ENCODE measurements at places on chromosomes 12 and 14.

GRCh38 chr12:64666054-64666914 is 56.0 kb downstream of the RASSF3 start:
- DNase-seq, result no peak

DNA sequence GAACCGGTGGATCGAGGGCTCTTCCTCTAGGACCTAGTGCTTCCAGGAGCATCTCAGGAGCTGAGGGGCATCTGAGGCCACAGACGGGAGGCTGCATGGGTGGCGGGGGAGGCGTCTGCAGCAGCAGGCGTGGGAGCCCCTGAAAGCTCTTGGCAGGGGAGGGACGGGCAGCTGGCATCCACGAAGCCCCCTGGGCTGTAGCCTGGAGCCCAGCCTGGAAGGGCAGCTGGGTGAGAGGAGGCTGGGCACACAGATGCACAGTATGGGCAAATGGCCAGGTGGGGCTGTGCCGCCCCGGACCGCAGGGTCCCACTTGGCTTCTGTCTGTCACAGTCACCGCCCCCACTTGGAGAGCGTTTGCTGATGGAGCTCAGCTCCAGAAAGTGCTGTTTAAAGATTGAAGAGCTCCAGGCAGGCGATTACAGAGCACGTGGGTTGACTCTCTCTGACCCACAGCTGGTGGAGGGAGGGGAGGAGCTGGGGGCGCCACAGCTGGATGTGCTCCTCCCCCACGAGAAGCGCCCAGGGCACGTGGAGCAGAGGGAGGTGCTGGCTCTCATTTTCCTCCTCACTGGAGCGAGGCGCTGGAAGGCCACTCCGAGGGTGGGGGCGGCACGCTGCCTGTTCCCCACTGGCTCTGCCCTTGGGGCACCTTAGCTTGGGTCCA is 155.0 kb upstream of the C14orf180 start:
- DNase-seq, result no peak

GRCh38 chr14:70707138-70708038 is 65.7 kb downstream of the TTC9 start:
- DNase-seq, result no peak

- DNase-seq, result no peak
Measured at GRCh38 chr12:67141296-67142018, 127.7 kb upstream of the CAND1 start.

GRCh38 chr14:28770630-28771029 is 4.0 kb downstream of the FOXG1 start:
- no peak for DNase-seq

GRCh38 chr14:35351897-35352273 is 52.7 kb downstream of the NFKBIA start:
- no peak for DNase-seq

All from GM19239 (cell line).